HEK293T (cell line): ENCODE measurements at places on chromosomes 5 and 9.

- peak; percentile 53 for DNase-seq
These were observed 23.4 kb downstream of the MINAR2 start for GRCh38 chr5:129771058-129771838.

GRCh38 chr5:80101993-80102392 is 66.8 kb downstream of the THBS4 start:
- DNase-seq: no peak

- DNase-seq: no peak
These were observed 326.5 kb downstream of the SH3GL2 start for GRCh38 chr9:17905366-17905765.

DNA sequence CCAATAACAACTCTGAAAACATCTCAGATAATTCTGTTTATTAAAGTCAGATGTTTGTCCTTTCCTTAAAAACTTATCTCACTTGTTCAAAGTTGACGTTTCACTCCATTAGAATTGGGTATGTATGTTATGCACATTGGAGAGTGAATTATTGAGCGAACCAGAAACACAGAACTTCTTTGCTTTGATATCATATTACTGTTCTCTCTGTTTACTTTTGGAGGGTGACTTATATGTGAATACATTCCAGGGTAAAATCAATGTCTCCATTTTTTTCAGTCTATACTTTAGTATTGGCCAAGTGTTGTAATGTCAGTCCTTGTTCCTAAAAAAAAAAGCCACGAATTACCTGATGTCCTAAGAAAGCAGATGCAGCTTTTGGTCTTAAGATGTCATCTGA is 307.4 kb downstream of the CSNK1G3 start:
- DNase-seq: no peak

DNA sequence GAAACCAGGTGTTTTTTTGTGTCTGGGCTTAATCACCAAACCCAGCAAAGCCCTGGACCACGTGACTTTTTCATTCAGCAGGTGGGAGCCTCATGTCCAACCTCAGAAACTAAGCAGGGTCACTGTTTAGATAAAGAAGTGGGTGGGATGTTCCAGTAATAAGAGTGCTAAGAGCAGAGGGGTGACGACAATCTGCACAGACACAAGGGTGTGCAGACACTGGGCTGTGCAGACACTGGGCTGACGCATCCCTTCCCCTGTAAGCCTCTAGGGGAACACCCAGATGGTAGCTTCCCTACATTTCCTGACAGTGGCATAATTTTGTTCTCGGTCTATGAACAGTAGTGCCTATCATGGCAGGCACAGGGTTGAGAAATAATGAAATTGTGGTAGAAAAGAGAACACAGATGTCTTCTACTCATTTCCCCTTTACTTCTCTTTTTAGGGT is 85.1 kb downstream of the SAXO1 start:
- peak; percentile 52 for DNase-seq

- DNase-seq: no peak
These were observed 311.3 kb downstream of the GADD45G start for GRCh38 chr9:89916001-89916597.

DNA sequence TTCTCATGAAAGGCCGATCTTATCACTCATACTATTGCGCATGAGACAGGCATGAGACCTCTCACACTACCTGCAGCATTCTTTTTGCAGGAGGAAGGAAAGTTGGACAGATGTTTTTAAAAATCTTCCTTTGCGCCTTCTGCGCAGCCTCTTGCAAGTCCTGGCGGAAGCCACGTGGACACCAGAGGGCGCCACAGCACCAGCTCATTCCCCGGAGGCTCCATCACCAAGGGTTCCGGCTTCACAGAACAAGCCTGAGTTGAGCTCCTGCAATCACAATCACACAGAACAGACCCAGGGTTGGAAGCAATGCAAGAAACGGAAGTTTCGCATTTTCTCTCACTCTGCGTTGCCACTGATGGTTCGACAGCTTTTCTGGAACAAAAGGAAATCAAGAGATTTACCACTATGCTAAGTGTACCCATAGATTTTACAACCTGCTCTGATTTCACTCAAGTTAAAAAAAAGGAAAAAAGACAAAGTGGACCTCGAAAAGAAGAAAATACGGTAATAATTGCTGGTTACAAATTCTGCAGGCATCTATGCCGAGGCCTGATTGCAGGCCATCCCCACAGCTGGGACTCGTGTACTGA is 304.7 kb upstream of the MSX2 start:
- DNase-seq: peak; percentile 91
